IMR-90 (cell line): ENCODE measurements at places on chromosomes 13 and 19.

- peak; percentile 37 for DNase-seq
Observed at GRCh38 chr19:38514812-38515633, 81.5 kb downstream of the RYR1 start.

DNA sequence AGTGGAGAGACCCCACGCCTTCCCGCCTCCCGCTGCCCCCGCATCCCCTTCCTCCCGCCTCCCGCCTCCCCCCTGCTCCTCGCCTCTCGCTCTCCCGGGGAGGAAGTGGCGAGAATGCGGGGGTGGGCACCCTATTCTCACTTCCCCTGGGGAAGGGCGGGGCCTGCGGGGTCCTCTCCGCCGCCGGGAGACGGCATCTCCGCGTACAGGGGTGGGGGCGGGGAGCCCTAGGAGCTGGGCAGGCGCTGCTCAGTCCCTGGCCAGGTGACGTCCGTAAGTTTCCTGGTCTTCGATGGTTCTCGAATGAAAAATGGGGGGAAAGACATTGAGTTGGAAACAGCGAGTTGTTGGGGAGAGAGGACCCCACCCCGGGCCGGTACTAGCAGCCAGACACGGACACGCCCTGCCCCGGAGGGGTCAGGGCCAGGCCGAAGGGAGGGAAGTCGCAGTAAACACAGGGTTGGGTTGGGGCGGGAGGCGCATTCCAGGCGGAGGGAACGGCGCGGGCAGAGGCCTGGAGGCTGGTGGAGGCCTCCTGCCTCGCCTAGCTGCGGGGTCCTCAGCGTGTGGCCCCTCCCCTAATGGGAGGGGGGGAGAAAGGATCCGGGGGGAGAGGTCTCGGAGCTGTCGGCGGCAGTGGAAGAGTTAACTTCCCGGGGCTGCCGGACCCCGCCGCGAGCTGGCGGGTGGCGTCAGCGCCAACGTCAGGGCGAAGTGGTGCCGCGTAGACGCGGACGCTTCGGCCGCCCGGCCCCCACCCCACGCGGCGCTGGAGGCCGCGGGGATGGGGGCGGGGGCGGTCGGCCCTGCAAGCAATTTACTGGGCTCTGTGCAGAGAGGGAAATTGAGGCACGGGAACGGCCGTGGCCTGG is 10.4 kb upstream of the JUND start:
- DNase-seq = peak; percentile 75

DNA sequence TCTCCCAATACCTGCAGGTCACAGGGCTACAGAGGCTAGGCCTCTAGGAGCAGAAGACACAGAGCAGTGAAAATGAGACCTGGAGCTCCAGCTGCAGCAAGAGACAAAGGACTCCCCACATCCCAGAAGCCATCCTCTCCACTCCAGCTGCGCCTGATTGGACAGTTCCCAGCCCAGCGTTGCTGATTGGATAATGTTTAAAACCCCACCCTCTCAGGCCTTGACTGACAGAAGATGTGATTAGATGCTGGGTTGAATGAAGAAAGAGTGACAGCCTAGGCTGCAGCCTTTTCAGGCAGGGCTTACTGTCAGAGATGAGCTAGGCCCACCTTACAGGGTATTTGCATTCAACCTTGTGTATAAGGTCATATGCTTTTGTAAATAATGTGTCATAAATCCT is 59.4 kb downstream of the ZNF708 start:
- no peak for DNase-seq

DNA sequence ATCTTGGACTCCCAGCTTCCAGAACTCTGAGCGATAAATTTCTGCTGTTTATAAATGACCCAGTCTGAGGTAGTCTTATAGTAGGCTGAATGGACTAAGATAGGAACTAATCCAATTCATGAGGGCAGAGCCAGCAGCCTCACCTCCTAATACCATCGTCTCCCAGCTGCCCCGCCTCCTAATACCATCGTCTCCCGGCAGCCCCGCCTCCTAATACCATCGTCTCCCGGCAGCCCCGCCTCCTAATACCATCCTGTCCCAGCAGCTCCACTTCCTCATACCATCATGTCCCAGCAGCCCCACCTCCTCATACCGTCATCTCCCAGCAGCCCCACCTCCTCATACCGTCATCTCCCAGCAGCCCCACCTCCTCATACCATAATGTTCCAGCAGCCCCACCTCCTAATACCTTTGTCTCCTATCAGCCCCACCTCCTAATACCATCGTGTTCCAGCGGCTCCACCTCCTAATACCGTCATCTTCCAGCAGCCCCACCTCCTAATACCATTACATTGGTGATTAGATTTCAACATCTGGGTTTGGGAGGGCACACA is 2.4 kb upstream of the ARGLU1 start:
- DNase-seq = peak; percentile 61

DNA sequence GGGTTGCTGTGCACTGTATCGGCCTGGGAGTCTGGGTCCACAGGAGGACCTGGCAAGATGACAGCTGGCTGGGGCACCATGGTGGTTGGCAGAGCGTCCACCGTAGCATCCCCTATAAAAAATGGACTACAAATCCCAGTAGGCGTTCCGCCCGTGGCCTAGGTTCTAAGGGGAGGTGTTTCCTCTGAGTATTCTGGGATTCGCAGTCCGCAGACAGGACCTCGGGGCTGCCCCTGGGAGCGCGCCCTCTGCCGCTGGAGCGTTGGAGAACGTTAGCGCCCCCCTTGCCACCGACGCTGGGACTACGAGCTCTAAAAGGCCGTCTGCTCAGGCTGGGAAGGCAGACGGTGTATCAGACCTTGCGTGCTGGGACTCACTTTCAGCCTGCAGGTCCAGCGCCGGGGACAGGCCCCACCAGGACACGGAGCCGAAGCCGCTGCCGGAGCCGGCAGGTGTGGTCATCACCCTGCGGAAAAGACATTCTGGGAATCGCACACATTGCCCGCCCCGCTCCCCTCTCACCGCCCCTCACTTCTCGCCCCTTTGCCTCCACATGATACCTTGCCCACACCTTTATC is 372 bp downstream of the DNAAF3 start:
- DNase-seq = peak; percentile 56

DNA sequence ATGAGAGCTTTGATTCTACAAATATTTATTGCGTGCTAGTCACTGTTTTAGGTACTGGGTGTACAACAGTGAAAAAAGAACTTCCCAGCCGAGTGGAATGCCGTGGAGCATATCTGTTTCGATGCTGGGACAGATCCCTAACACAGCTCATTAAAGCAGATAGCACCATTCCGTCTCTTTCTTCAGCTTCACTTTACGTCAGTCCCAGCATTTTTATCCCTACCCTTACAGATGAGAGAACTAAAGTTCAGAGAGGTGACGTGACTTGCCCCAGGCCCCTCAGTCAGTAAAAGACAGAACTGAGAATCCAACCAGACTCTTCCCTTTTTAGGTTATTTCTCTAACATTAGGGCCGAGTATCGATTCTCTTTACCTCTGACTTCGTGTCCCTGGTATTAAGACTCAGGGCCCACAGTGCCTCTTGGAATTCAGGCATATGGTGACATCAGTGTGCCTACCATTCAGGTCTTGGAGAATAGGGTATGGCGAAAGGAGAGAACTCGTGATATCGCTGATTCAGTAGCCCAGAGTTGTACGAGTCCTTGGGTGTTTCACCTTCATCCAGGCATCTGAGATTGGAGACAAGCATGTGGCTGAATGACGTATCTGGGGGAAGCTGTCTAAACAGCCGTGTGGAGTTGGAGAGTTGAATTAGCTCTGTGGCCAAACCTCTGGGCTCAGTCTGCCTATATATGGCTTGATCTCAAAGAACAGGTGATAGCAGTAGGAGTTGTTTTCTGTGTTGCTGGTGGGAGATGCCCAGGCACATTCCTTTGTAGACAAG is 27.1 kb downstream of the ACTN4 start:
- peak; percentile 49 for DNase-seq

DNA sequence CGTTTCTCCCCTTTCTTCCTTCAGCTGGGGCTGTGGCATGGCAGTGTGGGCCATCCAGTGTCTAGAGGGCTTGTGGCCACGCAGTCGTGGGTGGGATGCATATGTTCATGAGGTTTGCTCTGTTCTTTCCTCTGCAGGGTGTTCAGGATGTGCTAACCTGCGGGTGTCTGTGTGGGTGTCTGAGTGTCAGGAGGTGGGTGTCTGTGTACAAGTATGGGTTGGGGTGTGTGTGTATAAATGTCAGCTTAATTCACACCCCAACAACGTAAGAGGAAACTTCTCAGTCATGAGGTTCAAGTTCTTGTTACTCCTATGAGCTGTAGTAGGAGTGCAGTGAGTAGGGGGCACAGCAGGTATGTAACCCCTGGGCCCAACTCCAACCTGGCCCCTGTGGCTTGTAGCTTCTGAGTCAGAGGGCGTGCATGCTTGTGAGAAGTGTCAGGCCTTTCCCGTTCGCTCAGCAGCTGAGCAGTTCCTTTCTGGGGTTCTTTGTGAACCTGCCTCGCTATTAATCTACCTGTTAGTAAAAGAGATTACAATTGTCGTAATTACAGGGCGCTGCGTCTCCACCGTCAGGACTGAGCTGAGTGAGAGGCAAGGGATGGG is 49.1 kb downstream of the NFIX start:
- DNase-seq = peak; percentile 62

- no peak for DNase-seq
Observed at GRCh38 chr13:47549219-47549752, 451.8 kb downstream of the SUCLA2 start.

GRCh38 chr13:32515246-32515645 is 23.3 kb downstream of the N4BP2L2 start:
- peak; percentile 52 for DNase-seq

- DNase-seq = no peak
Observed at GRCh38 chr13:23984546-23984945, 87.2 kb upstream of the C1QTNF9B start.

- DNase-seq = no peak
Observed at GRCh38 chr19:1001538-1002166, 1.4 kb downstream of the GRIN3B start.

GRCh38 chr13:111160648-111161047 is 45.5 kb downstream of the ARHGEF7 start:
- no peak for DNase-seq

DNA sequence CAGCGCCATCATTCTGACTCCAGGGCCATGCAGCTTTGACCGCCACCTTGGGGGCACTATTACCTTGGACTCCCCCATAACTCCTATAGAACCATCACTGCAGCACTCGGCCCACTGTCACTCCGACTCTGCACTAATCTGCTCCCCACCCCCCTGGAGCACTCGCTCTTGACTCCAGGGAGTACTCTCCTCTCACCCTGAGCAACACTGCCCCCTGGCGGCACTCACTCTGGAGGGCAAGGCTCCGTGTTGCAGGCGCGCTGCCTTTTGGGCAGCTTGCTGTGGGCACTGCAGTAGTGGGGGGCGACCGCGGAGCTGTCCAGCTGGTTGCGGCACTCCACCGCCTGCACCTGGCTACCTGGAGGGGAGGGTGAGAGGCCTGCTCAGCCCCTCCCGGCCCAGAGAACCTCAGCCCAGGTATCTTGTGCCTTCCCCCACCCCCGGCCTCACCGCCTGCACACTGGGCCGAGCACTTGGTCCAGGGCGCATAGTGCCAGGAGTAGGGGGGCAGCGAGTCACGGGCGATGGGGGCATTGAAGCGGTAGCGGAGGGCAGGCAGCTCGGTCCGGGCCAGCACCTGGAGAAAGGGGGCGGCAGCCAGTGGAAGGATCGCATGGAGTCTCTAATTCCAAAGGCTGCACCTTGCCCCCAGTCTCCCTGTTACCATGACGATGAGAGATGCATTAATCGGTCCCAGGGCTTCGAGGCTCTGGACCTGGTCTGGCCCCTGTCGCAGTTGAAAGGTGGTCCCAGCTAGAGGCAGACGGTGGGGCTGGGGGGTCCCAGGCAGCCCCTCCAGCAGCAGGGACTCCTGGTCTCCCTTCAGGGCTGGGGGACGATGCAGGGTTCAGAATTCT is 8.9 kb upstream of the MYO1F start:
- DNase-seq = no peak

- DNase-seq = no peak
Observed at GRCh38 chr13:41681587-41681986, 224.2 kb downstream of the RGCC start.

DNA sequence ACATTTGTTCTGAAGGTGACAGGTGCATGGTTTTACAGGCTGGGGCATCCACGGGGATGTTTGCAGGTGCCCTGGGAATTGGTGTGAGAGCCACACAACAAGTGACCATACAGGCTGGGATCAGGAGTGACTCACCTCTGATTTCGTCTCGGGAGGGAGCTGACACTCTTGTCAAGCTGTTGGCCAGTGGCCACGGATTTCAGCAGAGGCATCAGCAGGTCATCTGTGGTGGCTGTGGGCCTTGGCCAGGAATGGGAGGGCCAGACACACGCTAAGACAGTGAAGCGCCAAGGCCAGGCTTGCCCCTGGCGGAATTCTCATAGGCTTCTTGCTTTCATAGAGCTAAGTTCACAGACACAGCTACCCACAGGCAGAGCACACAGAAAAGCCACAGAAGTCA is 108.6 kb downstream of the HSPH1 start:
- DNase-seq = peak; percentile 37

GRCh38 chr19:49020342-49020741 is 3.5 kb upstream of the LHB start:
- DNase-seq = no peak

DNA sequence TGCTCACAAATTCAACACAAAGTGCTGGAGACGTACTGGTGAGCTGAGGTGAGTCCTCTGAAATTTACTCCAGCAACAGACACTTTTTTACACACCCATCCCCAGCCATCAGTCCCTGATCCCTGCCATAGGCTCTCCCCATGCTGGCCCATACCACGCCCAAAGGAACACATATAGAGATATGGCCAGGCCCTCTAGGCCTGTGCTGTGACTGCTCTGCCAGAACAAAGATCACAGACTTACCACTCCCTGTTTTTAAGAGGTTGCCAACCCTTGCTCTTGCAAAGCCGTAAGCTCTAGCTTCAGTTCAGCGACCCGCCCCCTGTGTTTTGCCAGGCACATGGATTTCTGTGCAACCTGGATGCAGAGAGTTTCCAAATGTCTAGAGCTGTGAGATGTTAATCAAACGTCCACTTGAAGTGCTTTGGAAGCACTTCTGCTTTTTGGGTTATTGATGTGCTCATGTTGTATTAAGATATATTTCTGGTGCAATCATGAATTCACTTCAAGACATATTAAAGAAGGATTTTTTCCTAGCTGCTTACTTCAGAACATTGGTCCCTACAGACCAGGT is 59.7 kb downstream of the DLEU7 start:
- no peak for DNase-seq

- no peak for DNase-seq
Observed at GRCh38 chr19:494171-495080, 1.9 kb upstream of the MADCAM1 start.

GRCh38 chr19:49685845-49686332 is 3.5 kb upstream of the ADM5 start:
- no peak for DNase-seq

- DNase-seq = no peak
Observed at GRCh38 chr13:68168448-68168847, 938.3 kb upstream of the PCDH9 start.

GRCh38 chr13:74569251-74569650 is 435.0 kb upstream of the KLF12 start:
- DNase-seq = no peak

- no peak for DNase-seq
Observed at GRCh38 chr19:51111606-51112005, 3.4 kb upstream of the CTU1 start.
